ENCODE measurements at places on chromosomes 4 and X.

GRCh38 chr4:188400451-188400850 lies 261.2 kb downstream of the TRIML1 start:
- no peak for DNase-seq

DNA sequence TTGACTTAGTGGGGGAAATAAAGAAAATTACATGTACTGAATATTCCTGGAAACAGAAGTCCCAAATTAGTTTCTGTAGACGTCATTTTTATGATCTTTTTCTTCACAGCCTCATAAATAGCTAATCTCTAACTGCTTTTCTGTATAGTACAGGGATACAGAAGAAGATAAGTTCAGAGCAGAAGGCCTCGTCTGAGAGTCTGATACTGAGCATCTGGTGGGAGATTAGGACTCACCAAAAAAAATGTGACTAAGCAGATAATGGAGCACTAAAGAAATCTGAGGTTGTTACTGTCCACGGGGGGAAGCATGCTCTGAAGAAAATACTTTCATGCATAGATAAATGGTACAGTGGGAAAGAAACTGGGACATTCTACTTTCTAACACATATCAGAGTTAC lies 115.3 kb upstream of the TRPC5 start:
- DNase-seq, result no peak

- DNase-seq, result no peak
Measured at GRCh38 chr4:106034751-106035150, 139.5 kb downstream of the NPNT start.

GRCh38 chr4:7813674-7814073 lies 126.0 kb downstream of the AFAP1 start:
- no peak for DNase-seq

DNA sequence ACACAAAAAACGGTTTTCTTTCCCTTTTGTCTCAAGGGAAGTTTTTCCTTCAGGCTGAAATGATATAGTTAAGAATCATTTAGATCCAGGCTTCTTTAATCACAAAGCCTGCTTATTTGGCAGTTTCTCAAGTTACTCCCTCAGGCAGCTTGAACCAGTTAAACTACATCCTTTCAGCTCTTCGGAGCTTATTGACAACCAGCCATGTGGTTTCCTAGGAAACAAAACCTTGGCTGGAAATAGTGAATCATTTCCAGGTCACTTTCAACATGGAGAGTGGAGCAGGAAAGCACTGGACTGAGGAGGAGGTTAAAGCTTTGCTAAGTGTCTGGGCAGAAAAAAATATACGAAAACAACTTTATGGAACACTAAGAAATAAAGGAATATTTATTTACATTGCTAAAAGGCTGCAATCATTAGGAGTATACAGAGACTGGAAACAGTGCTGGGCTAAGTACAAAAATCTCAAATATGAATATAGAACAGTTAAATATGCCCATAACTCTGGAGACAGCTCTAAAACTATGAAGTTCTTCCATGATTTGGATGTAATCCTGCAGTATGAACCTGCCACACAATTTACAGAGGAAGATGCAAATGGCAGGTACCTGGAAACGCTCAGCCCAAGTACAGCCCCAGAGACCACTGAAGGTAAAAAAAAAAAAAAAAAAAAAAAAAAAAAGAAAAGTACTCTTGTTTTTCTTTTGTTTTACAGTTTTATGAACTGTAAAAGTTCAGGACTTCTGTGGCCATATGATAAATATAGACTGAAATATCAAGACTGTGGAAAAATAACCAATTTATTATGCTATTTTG lies 23.2 kb upstream of the AASDH start:
- peak; percentile 98 for DNase-seq

GRCh38 chr4:87128006-87128705 lies 92.3 kb downstream of the KLHL8 start:
- no peak for DNase-seq

- peak; percentile 2 for DNase-seq
Measured at GRCh38 chr4:80367737-80368136, 32.2 kb downstream of the CFAP299 start.

- no peak for DNase-seq
Measured at GRCh38 chr4:156948738-156949137, 22.9 kb downstream of the PDGFC start.

DNA sequence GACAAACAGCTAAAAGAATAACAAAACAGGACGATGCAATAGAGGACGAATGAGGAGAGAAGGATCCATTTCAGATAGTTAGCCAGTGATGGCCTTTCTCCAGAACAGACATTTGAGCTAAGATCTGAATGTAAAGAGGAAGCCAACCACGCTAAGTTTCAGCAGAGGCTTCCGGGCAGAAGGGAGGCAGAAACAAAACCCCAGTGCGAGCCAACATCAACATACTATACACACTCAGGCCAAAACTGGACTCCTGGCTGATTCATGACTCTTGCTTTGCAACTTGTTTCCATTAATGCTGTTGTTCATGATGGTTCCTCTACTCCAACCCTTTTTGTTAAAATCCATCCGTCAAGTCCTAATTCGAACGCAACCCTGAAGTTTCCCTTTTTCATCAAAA lies 730.3 kb downstream of the TRIML1 start:
- no peak for DNase-seq

GRCh38 chr4:28443801-28444412 lies 1583.3 kb downstream of the STIM2 start:
- DNase-seq, result peak; percentile 3

GRCh38 chr4:142347241-142347640 lies 498.9 kb downstream of the INPP4B start:
- no peak for DNase-seq

DNA sequence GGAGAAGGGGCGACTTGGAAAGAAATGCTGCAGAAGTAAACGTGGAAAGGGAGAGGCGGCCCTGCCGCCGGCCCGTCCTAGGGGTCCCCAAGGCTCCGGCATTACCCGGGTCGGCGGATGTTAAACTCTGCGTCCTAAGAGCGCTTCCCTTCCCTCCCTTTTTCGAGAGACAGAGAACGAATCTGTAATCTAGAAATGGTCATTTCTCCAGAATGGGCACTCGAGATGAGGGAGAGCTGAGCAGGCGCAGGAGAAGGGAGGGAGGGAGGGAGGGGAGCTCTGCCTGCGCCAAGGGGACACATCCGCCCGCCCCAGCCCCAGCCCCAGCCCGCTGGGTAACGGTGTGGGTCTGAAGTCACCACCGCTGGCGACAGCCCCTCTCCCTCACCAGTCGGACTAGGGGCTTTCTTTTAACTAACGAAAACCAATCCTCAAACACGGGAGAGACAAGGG lies 1.7 kb downstream of the HCFC1 start:
- DNase-seq, result no peak

DNA sequence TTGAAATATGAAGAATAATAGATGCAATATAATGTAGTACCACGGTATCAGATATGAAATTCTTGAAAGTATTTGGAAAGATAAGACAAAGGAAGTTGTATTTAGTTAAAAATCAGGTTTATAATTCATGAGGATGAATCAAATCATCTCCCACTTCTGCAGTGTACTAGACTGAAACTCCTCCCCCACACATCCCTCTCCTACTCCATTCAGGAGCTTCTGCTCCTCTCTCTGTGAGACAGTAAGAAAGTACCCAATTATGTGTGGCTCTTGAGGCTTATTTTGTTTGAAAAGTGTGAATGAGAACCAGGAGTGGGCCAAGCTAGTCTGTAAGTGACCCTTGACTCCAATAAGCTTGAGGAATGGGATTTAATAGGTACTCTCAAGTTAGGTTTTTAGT lies 9.5 kb downstream of the SLAIN2 start:
- DNase-seq, result no peak

GRCh38 chrX:39065051-39065871 lies 264.0 kb downstream of the MID1IP1 start:
- DNase-seq, result no peak

DNA sequence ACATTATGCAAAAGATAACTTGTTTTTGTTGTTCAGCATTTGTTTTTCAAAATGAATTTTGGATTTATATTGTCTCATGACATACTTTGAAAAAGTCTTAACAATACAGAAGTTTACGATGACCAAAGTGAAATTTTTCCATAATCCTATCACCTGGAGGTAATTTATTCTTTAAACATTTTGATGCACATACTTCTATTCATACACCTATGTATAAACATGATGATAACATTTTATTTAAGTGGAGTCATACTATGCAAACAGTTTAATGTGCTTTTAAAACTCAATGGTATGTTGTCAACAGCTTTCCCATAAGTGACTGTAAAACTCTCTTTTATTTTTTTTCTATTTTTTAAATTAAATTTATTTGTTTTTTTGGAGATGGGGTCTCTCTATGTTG lies 65.0 kb downstream of the STAG2 start:
- no peak for DNase-seq

- DNase-seq, result no peak
Measured at GRCh38 chr4:167111622-167112021, 122.7 kb downstream of the SPOCK3 start.

DNA sequence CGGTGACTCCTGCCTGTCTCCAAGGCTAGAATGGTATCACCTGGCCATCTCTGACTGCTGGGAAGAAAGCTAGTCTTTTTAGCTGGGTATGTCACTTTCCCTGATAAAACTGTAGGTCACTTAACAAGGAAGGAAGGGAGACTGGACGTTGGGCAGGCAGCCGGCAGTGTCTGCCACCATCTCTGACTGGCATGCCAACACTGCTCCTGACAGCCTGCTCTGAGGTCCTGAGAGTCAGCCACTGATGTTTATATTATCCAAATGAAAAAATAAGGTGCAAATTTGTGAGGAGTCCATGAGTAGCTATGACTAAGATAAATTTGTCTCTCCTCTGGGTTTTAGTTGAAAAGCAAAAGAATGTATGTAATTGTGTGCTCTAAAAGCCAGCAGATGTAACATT lies 77.2 kb downstream of the SNX25 start:
- DNase-seq, result no peak

DNA sequence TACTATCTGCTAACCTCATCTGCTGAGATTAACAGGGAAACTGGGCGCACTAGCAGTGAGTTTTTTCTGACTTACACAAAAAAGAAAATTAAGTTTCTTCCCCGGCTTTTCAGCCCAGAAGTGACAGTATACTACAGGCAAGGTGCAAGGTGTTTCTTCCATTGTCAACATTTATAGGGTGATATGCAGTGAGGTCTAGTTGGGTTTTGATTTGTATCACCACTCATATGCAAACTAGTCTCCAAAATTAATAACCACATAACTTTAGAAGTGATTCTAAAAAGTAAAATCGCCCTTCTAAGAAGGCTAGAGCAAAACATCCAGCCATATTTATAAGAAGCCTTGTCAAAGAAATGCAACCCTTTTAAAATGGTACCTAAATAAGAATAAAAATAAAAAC lies 640.1 kb downstream of the ARAP2 start:
- no peak for DNase-seq

- no peak for DNase-seq
Measured at GRCh38 chrX:39766855-39767254, 330.9 kb downstream of the BCOR start.

DNA sequence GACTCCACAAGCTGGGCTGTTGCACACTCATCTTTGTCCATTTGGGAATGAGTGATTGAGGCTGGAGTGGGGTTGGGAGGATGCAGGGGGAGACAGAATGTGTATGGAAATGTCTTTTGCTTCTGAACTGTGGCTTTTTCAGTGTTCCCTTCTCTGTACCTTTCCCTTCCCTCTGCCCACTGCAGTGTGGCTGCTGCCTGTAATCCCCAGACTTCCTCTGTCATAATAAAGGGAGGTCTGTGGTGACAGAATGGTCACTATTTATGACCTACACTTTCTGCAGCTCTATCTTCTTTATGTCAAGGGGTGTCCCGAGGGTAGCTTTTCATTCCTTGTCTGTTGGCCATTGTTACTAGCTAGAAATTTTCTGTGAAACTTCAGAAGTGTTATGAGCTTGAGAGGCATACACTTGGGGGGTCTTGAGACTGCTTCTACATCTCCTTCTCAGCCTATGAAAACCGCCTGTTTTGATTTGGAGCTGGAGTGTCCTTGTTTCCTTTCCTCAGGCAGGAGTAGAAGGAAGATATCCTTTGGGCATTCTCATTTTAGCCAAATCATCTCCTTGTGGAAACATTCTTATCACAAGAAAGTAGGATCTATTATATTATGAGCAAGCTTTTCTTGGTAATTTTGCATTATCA lies 63.0 kb downstream of the ANK2 start:
- no peak for DNase-seq

GRCh38 chr4:14783011-14783877 lies 219.0 kb upstream of the CPEB2 start:
- DNase-seq, result no peak

GRCh38 chr4:2385516-2385915 lies 32.9 kb downstream of the ZFYVE28 start:
- no peak for DNase-seq

GRCh38 chr4:3712936-3713335 lies 53.2 kb upstream of the ADRA2C start:
- DNase-seq, result no peak

DNA sequence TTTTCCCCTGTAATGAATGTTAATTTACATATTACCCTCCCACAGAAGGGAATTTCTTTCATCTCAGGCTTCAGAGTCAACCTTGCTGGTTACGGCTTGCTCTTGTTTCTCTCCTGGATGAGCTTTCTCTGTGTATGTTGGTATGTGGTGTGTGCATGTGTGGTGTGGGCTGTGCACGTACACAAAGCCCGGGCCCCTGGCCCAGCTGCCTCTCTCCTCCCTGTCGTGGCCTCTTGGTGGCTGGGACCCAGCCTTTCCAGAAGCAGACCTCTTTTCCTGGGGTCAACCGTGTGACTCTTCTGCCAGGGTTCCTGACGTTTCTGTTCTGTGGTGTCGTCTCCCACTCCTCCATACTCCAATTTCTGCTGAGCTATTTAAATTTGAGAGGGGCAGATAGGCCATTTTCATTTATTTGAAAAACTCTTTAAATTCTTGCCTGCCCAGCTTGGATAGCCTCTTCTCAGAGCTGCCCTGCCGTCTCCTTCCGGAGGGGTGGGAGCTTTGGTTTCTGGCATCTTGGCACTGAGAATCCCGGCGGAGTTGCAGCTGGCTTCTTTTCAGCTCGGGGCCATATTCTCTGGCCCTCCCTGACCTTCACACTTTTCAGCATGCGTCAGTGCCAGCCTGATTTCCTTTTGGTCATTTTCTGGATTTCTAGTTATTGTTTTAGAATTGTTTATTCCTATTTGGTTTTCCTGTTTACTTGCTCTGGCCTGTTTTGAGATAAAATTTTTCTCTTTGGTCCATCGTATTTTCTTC lies 25.1 kb downstream of the FHDC1 start:
- DNase-seq, result no peak

DNA sequence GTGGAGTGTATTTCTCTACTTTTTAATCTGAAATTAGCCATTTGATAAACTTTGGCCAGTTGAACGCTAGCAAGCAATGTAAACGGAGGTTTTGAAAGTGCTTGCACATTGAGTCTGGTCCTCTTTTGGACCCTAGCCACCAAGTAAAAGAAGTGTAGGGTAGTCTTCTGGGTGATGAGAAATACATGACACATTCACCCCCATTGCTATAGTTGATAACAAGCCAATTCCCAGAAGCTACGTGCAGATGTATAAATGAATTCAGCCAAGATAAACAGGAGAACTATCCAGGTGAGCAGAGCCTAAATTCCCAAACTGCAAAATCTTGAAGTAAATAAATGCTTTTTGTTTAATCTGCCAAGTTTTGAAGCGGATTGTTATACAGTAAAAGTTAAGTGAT lies 965.4 kb upstream of the GRIA3 start:
- no peak for DNase-seq

- DNase-seq, result no peak
Measured at GRCh38 chr4:10729366-10729765, 44.8 kb upstream of the CLNK start.

GRCh38 chr4:44869985-44870384 lies 143.6 kb upstream of the GNPDA2 start:
- no peak for DNase-seq

- no peak for DNase-seq
Measured at GRCh38 chr4:67869580-67870190, 14.1 kb downstream of the TMPRSS11D start.

- no peak for DNase-seq
Measured at GRCh38 chr4:74449571-74450297, 4.8 kb downstream of the AREG start.
